Fibroblast of skin of right quadriceps (primary cell): ENCODE measurements at places on chromosomes 3 and 15.

DNA sequence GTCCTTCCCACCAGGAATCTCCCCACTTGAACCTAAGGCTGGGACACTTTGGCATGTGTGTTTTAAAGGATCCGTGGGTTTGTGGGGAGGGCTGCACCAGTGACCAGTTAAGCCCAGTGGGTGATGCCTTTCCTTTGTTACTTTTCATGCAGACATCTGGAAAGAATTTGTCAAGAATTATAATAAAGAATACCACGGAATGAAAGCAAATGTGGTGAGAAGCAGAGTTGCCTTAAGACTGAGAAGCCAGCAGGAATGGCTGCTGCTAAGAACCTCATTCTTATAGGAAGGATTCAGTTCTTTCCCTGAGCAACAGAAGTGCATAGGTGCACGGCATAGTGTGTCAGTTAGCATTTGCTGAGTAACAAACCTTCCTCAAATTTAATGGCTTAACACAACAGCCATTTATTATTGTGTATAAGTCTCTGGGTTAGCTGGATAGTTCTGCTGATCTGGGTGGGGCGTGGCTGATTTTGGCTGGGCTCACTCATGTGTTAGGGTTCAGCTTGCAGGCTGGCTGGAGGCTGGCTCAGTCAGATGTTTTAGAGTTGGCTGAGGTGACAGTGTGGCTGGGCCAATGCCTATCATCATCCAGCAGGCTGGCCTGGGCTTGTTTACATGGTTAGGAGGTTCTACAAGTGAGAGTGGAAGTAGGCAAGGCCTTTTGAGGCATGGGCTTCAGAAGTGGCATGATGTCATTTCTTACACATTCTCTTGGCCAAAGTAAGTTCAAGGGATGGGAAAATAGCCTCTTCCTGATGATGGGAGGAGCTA lies 262.7 kb upstream of the CTDSPL start:
- no peak for DNase-seq

DNA sequence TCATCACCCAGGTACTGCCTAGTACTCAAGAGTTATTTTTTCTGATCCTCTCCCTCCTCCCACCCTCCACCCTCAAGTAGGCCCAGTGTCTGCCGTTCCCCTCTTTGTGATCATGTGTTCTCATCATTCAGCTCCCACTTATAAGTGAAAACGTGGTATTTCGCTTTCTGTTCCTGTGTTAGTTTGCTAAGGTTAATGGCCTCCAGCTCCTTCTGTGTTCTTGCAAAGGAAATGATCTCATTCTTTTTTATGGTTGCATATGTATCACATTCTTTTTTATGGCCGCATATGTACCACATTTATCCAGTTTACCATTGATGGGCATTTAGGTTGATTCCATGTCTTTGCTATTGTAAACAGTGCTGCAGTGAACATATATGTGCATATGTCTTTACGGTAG lies 8.2 kb upstream of the GANC start:
- DNase-seq: peak; percentile 58

DNA sequence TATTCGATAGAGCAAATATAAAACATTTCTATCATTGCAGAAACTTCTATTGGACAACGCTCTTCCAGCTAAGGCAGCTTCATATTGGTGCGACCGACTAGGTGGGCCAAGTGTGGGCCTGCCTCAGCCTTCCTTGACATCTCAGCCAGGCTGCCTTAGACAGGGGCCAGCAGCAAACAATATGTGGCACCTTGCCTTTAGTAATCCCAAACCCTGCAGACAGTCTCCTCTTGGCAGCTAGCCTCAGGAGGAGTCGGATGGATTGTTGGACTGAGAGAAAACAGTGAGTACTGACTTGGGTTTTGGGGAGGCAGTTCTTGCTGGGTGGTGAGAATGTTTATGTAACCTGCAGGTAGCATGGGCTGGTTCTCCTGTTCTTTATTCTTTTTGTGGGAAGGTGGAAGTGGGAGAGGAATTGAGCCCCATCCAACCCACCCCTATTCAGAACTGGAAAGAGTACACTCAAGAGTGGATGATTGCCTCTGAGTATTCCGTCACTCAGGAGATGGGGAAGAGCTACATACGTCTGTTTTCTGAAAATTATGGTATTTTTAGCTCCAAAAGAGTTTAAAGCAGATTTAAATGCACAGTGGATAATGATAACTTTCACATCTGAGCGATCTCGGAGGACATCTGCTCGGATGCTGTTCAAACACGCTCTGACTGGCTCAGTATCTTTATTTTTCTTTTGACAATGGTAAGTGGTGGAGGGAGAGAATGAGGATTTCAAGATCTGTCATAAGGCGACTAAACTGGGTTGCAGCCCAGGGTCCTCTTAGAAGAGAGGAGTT lies 47.2 kb downstream of the GPD1L start:
- no peak for DNase-seq

DNA sequence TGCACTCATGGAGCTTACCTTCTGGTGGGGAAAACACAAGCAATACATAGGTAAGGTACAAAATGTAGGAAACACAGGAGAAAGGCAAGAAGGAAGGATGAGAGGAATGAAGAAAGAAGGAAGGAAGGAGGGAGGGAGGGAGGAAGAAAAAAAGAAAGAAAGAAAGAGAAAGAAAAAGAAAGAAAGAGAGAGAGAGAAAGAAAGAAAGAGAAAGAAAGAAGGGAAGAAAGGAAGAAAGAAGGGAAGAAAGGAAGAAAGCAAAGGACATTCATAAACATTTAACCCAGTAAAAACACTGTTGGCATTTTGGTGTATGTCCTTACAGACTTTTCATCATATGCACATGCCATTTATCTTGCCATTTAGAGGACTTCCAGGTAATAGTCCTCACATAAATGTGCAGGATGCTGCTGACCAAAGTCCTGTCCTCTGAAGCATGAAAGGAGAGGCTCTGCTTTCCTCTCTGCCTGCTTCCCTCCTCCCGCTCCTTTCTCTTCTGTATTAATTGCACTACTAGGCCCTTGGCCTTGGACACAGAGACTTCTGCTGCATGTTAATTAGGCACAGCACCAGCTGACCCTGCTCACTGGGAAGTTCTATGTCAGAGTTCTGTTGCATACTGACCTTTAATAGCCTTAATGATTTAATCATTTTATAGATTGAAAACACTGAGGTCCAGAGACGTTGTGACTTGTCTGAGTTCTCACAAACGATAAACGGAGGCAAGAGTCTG lies 29.7 kb upstream of the NDUFB4 start:
- DNase-seq: no peak

DNA sequence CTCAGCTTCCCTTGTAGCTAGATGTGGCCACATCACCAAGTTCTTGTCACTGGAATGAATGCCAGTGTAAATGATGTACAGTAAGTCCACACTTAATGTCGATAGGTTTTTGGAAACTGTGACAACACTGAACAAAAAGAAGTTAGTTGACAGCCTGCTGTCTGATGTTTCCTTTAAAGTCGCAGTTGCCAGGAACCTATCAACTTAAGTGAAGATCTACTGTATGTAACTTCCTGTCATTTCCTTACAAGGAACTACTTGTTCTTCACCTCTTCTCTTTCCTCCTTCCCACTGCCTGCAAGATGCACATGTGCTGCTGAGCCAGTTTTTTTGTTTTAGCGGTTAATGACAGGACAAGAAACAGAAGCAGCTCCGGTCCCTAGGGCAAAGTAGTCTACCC lies 44.6 kb downstream of the HDGFL3 start:
- no peak for DNase-seq

DNA sequence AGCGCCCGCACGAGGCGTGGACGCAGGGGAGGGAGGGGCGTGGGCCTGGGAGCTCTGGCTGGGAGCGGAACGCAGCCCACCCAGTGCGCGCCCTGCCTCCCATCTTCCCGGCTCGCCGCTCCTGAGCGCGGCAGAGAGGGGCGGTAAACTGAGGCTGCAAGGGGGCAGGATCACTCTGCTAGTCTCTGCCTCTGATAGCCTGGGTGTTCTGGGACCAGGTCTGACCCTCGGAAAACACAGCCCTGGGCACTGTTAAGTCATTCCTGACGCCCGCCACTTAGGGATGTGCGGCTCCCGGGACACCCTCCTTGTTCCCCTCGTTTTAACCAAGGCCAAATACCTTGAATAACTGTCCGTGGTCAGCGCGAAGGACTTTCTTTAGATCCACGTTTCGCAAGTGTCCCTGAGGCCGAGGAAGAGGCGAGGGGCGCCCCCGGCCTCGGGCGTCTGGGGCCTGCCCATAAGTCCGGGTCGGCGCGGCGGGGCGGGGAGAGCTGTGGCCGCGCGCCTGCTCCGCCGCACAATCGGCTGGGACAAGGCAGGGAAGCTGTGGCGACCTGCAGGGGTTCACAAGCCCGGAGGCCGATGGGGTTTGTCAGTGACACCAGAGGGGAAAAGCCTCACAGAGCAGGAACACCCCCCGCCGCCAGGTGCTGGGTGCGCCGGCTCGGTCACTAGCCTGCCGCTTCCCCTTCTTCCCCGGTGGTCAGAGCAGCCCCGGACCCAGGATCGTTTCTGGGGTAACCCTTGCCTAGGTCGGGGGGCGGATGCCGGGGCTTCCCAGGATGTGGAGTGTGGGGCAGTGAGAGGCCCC lies 1.5 kb downstream of the ITPKA start:
- DNase-seq: no peak

GRCh38 chr3:177441813-177442646 lies 244.7 kb upstream of the TBL1XR1 start:
- no peak for DNase-seq
